ENCODE measurements at places on chromosomes 1 and 21.
A peak's percentile ranks its signal among the peaks of the same experiment; 100 is the strongest.

- DNase-seq = no peak
These were observed 326.5 kb upstream of the SGIP1 start for GRCh38 chr1:66207484-66207883.

GRCh38 chr1:10132316-10132715, 78.1 kb upstream of the KIF1B start:
- DNase-seq = no peak

- no peak for DNase-seq
These were observed 6.8 kb upstream of the LY9 start for GRCh38 chr1:160789051-160789701.

DNA sequence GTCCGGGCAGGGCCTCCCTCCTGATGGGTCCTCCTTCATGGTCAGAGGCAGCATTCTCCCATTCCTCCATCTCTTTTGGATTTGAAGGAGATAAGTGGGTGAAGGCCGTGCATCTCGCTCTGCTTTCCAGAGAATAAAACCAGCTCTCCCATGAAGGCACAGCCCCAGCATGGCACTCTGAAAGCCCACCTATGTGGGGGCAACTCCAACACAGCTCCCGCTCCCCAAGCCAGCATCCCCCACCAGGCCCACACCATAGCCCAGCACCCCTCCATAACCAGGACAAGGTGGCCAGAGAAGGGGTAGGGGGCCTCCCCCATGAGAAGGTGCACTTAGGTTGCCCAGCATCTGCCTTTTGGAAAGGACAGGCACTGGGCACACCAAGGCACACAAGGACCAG, 112.2 kb downstream of the PDE9A start:
- no peak for DNase-seq

DNA sequence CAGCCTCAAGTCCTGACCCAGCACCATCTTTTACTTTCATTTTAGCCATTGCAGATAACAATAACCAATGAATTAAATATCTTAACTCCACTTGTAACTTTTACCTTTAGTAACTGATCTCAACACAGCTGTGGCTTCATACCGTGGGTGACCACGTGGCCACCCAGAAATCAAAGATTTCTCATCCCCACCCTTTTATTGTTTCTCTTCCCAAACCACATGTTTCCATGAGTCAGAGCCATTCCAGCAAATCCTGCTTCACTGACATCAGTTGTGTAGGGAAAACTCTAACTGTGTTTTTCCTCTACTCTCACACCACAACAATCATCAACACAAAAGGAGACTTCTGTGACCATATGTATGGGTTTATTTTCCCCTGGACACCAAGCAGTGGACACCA, 25.1 kb upstream of the BRDT start:
- DNase-seq = no peak

- DNase-seq = no peak
These were observed 11.0 kb upstream of the LHX4 start for GRCh38 chr1:180218806-180219765.

GRCh38 chr1:117609471-117609911, 3.6 kb downstream of the TENT5C start:
- no peak for DNase-seq

DNA sequence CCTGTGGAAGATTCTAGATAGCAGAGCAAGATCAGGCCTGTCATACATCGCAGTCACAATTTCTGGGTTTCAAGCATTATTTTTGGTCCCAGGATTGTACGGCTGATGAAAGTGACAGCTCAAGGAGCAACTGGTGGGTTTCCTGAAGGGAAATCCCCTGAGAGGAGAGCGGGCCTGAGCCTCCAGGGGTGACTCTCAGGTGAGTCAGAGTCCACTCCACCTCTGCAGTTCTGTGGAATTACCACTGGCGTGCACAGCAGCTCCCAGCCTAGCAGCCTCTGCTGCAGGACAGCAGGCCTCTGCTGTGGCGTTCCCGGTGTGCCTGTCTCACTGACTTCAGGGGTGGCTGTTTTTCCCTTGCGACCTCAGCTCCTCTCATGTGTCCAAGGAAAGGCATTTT, 24.4 kb downstream of the SLC66A1 start:
- no peak for DNase-seq

DNA sequence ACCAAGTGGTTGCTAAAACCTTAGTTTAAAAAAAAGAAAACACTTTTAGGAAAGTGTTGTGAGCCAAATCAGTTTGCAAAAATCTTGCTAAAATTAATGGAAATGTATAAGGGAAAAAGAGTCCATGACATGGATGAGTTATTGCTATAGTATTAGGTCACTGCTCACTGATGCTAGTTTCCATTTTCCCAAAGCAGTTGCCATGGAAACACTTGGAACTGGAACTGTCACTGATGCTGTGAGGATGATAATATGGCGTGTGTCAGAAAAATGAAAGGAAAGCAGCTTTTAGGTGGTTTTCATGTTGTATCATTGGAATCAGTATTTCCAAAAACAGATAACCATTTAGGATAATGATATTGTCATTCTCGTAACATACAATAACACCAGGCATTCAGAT, 104.4 kb downstream of the PHTF1 start:
- DNase-seq = no peak

GRCh38 chr1:48776393-48777218, at the start of gene BEND5:
BEND5 (minus strand) TSS chr1:48776891; CDS start chr1:48776831, 60 bp downstream.
- DNase-seq = peak; percentile 55

- no peak for DNase-seq
These were observed 44.7 kb upstream of the CASZ1 start for GRCh38 chr1:10841118-10841517.

- DNase-seq = no peak
These were observed 2.4 kb upstream of the USP33 start for GRCh38 chr1:77762072-77762476.

- no peak for DNase-seq
These were observed 27.4 kb downstream of the RRP15 start for GRCh38 chr1:218312509-218312908.

- DNase-seq = no peak
These were observed 1166.7 kb upstream of the B3GALT2 start for GRCh38 chr1:194353121-194353520.

GRCh38 chr1:205593532-205593931, 38.3 kb downstream of the ELK4 start:
- no peak for DNase-seq

GRCh38 chr1:34500451-34500850, 254.4 kb upstream of the GJB5 start:
- no peak for DNase-seq
